Activated T-helper 17 cell treated with anti-CD3 and anti-CD28 coated beads, Interleukin-2, amount 50 U/mL, for 72 hours (primary cell): ENCODE measurements at places on chromosomes 6 and 20. TPM values are rescaled to one million over a fixed set of nuclear protein-coding genes. Genes with fewer than 3 reads are reported as not detected.

Gene WFDC10B
- not detected for total RNA-seq

Gene SLC24A3
- total RNA-seq: not detected

Gene COX4I2
- not detected for total RNA-seq

DNA sequence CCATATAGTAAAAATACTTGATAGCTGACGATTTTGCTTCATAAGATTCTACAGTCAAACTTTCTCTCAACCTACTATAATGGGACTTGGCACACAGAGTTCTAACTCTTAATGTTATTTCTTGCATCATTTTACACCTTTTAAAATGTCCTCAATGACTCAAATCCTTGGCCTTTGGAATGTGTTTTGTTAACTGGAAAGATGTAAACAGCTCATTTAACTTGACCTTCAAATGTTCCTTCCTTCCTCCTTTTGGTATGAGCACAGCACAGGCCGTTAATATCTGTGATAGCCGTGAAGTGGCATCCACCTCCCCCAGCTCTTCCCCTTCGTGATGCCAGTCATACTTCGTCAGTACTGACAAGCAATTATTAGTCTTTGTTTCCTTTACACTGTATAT lies 972.0 kb upstream of the CITED2 start:
- ATAC-seq: no peak

DNA sequence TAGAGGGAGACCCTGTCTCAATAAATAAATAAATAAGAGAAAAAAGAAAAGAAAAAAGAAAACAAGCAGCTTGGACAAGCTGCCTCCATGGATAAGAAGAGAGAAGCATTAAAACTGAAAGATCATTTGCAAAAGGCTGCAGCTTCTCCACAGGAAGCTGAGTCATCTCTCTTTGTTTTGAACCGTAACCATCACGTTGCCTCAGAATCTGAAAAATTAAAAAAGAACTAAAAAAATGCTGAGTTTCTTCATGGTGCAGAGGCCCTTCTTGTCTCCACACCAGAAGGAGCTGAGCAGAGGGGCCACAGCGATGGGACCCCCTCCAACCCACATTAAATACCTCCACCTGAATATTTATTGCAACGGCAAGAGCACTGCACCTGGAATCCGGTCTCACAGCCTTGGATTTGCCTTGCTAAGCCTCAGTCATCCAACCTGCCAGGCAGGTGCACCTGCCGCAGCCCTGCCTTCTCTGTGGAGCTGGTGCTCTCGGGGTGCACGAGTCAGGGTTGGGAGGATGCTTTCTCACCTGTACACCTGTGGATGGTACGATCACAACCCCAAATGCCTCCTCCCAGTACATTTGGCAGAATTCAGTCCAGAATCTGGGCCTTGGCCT lies 28.1 kb downstream of the TOX2 start:
- peak; percentile 82 for ATAC-seq

- ATAC-seq: peak; percentile 94
These were observed 10.9 kb downstream of the ABT1 start for GRCh38 chr6:26607434-26608230.

GRCh38 chr20:60271597-60271996 lies 313.4 kb downstream of the CDH26 start:
- ATAC-seq: no peak

GRCh38 chr20:63048516-63049190 lies 41.9 kb upstream of the BHLHE23 start:
- no peak for ATAC-seq
